ENCODE measurements at places on chromosomes 7 and 10.

- DNase-seq = no peak
Observed at GRCh38 chr10:44863344-44864047, 47.6 kb upstream of the TMEM72 start.

- DNase-seq = no peak
Observed at GRCh38 chr7:110973196-110973990, 117.5 kb upstream of the LRRN3 start.

GRCh38 chr10:18689498-18689897 is 30.3 kb downstream of the ARL5B start:
- DNase-seq = no peak

DNA sequence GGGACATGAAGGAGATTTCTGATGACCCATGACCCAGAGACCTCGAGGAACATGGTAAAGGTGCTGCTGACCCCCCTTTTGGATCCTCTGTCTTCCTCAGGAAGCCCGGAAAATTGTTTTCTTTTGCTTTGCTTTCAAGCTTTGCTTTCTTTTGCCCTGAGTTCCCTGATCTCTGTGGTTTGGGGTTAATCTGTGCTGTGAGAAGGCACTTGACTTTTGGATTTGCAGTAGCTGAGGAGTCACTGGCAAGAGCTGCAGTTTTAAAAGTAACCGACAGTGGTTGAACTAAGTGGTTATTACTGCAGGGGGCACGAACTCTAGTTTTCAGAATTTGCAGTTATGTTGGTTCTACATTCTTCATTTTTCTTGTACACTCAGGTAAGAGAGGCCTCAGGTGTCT is 53.0 kb downstream of the PDZD8 start:
- no peak for DNase-seq

- no peak for DNase-seq
Observed at GRCh38 chr10:78513330-78513729, 479.7 kb downstream of the RPS24 start.

- no peak for DNase-seq
Observed at GRCh38 chr10:6402349-6402709, 177.7 kb downstream of the PRKCQ start.

GRCh38 chr10:1044146-1044545 is 4.8 kb downstream of the IDI1 start:
- no peak for DNase-seq

DNA sequence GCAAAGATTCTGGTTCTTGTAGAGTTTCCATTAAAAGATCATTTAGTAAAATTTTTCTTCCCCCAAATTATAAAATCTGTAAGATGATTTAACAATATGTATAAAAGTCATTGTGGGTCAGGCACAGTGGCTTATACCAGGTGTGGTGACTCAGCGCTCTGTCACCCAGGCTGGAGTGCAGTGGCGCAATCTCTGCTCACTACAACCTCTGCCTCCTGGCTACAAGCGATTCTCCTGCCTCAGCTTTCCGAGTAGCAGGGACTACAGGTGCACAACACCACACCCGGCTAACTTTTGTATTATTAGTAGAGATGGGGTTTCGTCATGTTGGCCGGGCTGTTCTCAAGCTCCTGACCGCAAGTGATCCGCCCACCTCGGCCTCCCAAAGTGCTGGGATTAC is 68.0 kb downstream of the SEPTIN14 start:
- DNase-seq = no peak

- DNase-seq = no peak
Observed at GRCh38 chr7:131845573-131846314, 289.3 kb upstream of the PODXL start.

DNA sequence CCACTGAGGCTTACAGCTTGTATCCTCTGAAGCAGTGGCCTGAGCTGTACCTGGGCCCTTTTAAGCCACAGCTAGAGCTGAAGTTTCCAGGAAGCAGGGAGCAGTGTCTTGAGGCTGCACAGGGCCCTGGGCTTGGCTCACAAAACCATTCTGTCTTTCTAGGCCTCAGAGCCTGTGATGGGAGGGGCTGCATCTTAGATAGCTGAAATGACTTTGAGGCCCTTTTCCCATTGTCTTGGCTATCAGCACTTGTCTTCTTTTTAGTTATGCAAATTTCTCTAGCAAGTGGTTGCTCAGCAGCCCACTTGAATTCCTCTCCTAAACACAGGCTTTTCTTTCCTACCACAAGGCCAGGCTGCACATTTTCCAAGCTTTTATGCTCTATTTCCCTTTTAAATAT is 864.2 kb downstream of the REEP3 start:
- DNase-seq = no peak

DNA sequence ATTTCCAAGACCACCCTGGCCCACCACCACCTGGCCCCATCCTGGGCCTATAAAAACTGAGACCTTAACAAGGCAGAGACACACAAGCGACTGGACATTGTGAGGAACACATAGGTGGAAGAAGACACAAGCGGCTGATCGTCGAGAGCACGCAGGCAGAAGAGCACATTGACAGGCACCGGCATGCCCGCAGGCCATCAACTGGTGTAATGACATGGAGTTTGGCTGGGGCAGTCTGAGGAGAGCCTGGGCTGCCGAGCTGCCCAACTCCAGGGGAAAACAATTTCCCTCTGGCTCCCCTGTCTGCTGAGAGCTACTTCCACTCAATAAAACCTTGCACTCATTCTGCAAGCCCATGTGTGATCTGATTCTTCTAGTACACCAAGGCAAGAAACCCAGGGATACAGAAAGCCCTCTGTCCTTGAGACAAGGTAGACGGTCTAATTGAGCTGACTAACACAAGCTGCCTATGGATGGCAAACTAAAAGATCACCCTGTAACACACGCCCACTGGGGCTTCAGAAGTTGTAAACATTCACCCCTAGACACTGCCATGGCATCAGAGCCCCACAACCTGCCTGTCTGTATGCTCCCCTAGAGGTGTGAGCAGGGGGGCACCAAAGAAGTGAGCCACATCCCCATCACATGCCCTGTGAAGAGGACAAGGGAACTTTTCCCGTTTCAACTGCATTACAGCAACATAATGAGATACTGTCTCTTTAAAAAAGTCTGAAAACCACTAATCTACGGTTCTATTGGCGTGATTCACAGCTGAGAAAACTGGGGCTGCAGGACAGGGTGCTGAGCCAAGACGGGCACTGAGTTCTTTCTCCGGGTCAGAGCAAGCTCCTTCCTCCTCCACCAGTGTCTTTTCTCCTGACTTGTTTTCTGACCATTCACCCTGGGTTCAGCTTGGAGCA is 18.5 kb upstream of the TNS3 start:
- DNase-seq = no peak

GRCh38 chr10:132527339-132528063 is 10.1 kb upstream of the INPP5A start:
- DNase-seq = no peak

Measured in stimulated activated CD4-positive, alpha-beta T cell treated with anti-CD3 and anti-CD28 coated beads, Interleukin-2, amount 100 ng/mL, for 24 hours (primary cell).